ENCODE measurements at places on chromosomes 12 and 14.

DNA sequence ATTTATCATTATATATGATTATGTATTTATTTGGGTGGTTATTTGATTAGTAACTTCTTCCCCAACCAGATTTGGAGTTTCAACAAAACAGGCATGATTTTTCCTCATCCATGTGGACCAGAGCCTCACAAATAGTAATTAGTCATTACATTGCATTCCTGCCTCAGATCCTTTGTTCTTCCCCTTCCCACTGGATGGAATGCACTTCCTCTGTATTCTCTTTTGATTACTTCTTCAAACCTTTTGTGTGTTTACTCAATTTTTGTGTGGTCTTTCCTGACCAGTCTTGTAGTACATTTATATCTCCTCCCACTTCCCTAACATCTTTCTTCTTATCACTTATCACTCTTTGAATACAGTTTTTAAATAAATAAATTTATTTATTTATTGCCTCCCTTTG is 15.5 kb downstream of the SYT1 start:
- DNase-seq: no peak

- no peak for DNase-seq
Observed at GRCh38 chr12:10242539-10242938, 29.9 kb downstream of the GABARAPL1 start.

GRCh38 chr12:67367843-67368242 is 98.7 kb downstream of the CAND1 start:
- no peak for DNase-seq

- DNase-seq: no peak
Observed at GRCh38 chr14:102911541-102911951, 10.9 kb upstream of the AMN start.

DNA sequence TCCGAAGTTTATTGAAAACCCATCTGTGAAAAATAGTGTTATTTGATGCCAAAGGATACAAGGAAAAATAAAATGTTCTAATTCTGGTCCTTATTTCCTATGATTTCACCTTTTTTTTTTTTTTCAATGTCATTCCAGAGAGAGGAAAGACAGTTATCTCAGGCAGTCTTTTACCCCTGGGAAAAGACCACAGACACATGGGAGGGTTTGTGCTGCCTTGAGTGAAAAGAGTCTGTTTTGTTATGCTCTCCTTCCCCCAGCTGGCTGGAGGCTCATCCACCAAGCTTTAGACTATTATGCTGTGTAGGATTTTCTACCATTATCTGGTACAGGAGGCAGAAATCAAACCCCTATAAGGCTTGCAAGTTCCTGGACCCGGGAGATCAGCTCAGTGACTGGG is 151.8 kb downstream of the CRADD start:
- no peak for DNase-seq

DNA sequence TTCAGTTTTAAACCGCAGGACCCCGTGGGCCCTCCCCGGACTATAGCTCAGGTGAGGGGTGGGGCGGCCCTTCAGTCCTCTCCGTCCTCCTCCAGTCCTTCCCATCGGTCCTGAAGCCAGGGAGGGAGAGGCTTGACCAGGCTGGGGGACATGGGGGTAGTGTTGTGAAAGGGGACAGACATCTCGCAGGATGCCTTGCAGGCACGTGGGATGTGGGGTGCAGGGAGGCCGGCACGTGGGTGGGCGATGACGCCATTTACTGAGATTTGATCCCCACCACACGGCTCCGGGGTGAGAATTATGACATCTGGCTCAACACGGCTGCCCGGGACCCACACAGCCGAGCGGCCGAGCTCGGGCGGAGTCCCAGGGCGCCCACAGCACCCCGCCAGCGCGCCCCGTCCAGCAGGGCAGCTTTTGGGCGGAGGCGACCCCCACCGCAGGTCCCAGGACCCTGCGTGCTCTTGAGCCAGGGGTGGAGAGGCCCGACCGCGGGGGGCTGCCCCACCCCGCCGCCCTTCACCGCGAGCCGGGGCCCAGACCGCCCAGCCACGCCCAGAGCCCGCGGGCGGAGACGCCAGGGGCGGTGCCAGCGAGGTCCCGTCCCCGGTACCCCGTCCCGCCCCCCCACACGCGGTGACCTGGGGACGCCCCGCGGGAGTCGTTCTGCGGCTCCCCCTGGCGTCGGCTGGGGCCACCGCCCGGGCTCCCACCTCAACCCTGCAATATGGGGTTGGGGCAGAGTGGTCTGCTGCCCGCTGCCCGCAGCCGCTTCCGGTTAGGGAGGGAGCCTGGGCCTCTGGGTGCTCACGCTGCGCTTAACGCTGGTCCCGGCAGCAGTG is 3.3 kb upstream of the EXOC3L4 start:
- DNase-seq: peak; percentile 77

DNA sequence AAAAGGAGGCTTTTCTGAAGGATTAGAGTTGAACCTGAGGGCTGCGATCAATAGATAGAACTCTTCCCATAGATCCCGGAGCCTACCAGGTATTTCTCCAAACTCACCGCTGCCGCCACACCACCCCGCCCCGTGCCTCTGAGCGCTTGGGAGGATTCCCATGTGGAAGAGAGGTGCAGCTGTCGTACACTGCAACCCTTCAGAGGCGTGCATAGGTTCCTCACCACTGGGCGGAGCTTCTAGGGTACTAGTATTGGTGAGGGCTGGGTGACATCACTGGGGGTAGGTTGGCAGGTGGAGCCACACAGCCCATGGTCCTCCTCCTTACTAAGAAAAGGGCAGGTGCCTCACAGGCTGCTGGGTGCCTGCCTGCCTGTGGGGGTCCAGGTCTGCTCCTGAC is 127.0 kb downstream of the TSPAN9 start:
- DNase-seq: peak; percentile 80

- DNase-seq: no peak
Observed at GRCh38 chr14:61525293-61526011, 169.9 kb upstream of the HIF1A start.

DNA sequence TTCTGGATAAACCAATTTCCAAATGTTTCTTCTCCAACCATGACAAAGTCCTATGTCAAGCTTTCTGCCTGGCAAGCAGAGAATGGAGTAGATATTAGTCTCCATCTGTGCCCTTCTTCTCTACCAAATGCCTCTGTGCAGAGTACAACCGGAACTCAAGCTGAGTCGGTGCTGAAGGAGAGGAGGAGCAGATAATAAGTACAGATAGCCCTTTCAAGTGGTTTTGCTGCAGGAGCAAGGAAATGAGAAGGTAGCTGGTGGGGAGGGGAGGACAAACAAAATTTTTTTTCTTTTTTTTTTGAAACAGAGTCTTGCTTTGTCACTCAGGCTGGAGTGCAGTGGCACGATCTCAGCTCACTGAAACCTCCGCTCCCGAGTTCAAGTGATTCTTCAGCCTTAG is 14.2 kb upstream of the HELB start:
- no peak for DNase-seq

DNA sequence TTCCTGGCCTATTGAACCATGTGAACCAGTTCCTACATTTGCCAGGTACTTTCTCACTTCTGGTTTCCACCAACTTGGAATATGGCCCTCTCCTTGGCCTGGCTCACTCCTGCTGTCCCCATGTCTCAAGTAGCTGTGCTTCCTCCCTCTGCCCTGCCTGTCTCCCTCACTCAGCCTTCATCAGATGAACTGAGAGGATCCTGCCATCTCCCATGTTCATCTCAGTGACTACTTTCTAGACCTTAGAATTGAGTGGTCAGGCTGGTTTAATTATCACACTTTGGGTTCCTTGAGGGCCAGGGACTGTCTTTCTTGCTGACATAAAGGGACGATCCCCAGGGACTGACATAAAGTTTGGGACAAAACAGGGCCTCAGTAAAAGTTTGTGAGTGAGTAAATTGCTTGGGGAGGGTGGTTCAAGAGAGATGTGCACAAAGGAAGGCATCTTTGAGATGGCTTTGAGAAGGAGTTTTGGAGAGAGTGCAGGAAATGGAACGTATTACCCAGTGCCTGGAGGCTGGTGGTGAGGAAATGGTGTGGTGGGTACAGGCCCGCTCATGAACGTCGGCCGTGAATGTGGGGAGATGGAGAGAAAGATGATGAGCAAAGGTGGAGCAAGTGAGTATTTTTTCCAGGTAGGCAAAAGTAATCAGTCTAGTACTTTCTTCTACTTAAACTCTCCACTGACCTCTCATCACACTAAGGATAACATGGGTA is 20.8 kb downstream of the DYRK2 start:
- DNase-seq: no peak

- DNase-seq: no peak
Observed at GRCh38 chr12:24838531-24838950, 110.4 kb downstream of the BCAT1 start.

- peak; percentile 41 for DNase-seq
Observed at GRCh38 chr12:71440345-71440762, 756 bp downstream of the LGR5 start.

DNA sequence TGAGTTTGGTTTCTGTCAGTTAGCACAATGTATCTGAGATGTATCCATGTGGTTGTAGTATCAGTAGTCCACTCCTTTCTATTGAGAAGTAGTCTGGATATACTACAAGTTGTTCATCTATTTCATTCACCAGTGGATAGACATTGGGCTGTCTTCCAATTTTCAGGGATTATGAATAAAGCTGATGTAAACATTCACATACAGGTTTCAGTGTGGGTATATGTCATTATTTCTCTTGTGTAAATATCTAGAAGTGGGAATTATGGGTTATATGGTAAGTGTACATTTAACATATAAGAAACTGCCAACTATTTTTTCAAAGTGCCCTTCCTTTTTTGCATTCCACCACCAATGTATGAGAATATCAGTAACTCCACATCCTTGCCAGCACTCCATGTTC is 35.9 kb downstream of the PHLDA1 start:
- DNase-seq: no peak

- no peak for DNase-seq
Observed at GRCh38 chr12:67112586-67112985, 156.6 kb upstream of the CAND1 start.

DNA sequence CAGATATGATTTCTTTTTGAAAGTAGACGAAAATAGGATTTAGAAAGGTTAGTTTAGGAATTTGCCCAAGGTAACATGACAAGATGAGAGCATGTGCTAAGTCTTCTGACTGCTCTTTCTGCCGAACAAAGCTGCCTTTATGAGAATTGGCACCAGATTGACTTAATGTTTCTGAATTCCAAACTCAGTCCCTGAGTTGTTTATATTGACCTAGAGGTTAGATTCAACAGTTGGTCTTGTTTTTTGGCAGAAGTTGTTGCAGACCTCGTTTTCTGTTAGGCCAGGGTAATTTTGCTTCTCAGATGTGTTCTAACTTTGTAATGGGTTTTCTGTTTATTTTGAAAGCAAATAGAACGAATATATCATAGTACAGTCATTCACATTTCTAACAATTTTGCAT is 61.5 kb upstream of the LRTM2 start:
- no peak for DNase-seq

DNA sequence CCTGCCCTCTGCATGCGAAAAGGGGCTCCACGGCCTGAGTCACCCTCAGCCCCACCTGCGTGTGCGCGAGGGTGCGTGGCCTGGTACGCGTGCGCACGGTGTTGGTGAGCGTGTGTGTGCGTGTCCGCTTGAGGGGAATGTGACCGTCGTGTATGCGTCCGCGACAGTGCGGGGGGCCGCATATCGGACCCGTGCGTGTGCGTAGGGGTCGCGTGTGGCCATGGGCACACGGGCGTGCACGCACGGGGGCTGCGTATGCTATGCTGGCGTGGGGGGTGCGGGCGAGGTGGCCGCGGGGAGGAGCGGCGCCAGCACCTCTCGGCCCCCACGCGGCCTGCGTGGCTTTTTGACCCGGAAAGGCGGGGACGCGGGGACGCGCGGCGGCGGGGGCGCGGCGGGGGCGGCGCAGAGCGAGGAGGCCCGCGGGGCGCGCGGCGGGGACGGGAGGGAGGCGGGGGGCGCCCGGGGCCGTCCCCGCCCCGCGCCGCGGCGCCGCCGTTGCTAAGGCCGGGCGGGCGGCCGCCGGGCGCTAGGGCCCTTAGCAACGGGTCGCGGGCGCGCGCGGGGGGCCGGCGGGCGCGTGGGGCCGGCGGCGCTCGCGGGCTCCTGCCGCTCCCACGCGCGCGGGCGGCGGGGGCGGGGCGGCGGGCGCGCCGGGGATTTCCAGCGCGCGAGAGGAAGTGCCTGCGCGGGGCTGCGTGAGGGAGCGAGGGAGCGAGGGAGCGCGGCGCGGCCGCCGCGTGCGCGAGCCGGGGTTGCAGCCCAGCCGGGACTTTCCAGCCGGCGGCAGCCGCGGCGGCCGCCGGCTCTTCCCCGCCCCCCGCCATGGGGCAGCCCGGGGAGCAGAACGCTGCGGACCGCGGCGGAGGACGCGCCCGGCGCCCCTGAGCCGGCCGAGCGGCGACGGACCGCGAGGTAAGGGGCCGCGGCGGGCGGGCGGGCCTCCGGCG is at the start of gene TRAF3:
TRAF3 (plus strand) TSS at position 689 of the 950 bp plus-strand sequence. CDS start 92,753 bp downstream, outside the sequence.
- DNase-seq: peak; percentile 61

GRCh38 chr12:5379749-5380496 is 52.0 kb upstream of the NTF3 start:
- no peak for DNase-seq

- DNase-seq: no peak
Observed at GRCh38 chr12:79818856-79819255, 116.0 kb downstream of the PPP1R12A start.

DNA sequence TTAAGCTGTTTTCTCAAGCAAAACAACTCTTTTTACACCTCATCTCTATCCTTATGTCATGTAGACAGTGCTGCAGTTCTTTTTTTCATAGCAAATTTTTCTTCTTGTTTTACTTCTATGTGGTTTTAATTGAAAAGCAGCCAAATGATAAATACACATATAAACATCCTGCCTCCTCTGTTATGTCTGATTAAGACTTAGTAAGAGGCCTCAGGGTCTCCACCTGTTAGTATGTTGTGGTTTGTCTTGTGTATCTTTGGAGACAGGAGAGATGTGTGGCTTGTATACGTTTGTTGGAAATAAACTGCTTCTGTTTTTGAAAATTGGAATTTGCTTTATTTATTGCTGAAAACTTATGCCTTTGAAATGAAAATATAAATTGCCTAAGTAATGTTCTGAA is 32.0 kb downstream of the PEX5 start:
- no peak for DNase-seq
